ENCODE measurements at places on chromosomes 2 and 18.

GRCh38 chr2:26255759-26256384 is 11.1 kb downstream of the HADHB start:
- DNase-seq = no peak

DNA sequence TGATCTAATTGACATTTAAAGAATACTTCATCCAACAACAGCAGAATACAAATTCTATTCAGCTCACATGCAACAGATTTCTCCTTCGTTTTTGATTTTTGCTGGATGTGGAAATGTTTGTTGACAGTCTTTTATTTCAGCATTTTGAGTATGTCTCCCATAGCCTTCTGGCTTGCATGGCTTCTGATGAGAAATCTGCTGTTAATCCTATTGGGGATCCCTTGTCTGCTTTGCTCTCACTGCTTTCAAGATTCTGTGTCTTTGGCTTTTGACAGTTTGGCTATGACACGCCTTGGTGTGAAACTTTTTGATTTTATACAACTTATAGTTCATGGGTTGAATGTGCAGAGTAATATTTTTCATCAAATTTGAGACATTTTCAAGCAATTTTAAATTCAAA is 44.7 kb downstream of the TRABD2A start:
- no peak for DNase-seq

DNA sequence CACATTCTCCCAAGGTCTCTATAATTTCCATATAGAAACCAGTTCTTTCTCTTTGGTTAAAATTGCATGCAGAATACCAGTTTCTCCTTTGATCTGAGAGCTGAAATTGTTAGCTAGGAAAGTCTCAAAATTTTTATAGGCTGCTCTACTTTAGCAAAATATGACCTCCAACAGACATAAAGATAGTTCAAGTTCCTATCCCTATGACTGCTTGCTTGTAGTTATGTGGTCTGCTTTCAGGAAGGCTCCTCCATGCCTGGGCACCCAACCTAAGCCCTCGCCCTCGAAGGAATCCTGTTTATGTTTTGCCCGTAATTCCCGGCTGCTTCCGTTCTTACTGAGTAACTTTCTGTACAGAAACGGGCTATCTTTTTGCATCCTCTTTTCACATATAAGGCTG is 28.0 kb upstream of the LTBP1 start:
- DNase-seq = no peak

DNA sequence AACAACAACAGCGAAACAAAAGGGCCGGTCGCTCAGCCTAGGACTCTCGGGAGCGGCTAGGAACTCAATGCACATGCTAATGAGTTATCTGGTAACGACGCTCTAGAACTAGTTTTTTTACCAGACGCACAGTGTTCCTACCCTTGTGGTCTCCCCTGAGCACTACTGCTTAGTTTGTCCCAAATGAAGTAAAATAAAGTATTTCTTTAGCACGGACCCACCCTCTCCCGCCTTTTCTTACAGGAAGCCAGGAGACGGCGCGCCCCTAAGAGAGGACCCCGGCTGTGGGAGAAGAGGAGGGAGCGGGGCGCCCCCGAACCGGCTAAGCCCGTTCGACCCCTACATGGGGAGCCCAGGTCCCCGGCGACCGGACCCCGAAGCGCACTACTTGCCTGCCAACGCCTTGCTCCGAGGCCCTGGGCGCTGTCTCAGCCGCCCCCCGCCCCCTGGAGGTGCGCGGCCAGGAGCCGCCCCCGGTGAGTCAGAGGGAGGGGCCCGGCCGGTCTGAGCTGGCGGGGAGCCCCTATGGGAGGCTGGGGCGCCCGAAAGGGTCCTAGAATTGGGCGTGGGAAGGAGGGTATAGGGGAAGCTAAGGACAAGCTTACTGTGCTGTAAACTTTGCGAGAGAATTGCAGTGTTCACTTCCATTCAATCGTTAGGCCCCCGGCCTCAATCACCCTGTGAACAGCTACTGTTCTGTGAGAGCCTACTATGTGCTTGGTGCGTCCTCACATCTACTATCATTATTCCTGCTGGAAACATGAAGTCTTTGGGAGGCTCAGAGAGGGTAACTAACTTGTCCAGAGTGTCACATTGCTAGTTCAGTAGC is 3.6 kb upstream of the CAPG start:
- no peak for DNase-seq

DNA sequence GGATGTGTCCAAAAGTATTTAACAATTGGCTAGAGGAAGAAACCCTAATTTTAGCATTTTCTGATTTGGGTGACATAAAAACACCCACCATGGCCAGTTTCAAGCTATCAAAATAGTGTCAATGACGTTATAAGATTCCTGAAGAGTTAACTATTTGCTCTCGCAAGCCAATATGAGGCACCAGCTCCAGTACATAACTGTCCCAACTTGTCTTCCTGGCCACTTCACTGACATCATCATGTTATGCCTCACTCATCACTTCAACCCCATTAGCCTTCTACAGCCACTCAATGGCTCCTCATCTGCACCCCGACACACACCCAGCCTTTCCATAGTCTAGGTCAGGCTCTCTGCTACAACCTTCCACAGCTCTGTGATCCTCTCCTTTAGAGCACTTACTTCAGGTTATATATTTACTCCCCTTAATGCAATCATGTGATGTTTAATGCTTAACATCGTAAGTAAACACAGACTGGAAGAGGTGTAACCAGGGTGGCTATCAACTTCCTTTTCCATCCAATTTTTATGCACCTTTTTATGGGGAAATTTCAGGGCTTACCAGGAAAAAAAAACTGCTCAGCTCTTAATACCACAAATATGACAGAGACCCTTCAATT is 158.7 kb downstream of the VWC2L start:
- DNase-seq = no peak

GRCh38 chr2:101983486-101983885 is 8.3 kb upstream of the IL1R2 start:
- DNase-seq = no peak

- no peak for DNase-seq
These were observed 39.3 kb upstream of the SH3RF3 start for GRCh38 chr2:109089602-109090300.

- no peak for DNase-seq
These were observed 1372.8 kb upstream of the CDH2 start for GRCh38 chr18:29549759-29550158.

GRCh38 chr2:100900156-100900795 is 80.3 kb downstream of the NPAS2 start:
- DNase-seq = no peak

DNA sequence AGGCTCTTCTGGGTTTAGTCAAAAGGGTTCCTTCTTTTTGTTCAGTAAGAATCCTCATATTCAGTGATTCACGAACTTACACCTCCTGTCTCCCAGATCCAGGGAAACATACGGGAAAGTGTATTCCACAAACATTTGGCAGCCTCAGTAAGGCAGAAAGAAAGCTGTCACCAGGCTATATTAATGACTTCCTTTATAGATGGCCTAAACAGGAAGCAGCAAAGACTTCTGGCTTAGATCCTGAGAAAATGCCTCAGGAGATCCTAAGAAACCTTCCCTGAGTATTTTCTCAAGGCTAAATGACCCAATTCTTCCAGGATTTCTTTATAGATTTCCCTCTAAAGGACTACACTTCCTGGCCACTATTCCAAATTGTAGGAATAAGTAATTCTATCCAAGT is 1995.5 kb upstream of the CELF4 start:
- DNase-seq = no peak

- no peak for DNase-seq
These were observed 578.6 kb upstream of the RAB6C start for GRCh38 chr2:129400826-129401225.

DNA sequence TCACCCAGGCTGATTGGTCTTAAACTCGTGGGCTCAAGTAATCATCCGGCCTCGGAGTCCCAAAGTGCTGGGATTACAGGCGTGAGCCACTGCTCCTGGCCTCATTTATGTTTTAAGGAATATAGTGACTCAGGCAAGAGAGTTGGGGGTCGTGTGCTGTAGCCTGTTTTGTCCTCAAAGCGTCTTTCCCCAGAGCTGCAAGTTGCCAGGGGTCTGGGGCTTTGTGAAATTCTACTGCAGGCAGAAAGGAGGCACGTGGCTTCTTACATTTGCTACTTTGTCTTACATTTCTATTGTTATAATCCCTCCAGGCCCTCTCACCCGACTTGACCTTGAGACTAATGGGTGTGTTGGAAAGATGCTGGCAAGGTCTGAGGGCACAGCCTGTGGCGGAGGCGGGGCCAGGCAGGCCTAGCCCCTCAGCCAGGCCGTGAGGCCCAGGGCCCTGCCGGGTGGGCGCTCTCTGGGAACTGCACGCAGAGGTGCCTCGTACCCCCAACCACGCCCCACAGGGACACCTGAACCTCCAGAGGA is 85.8 kb upstream of the NDUFV2 start:
- DNase-seq = no peak

GRCh38 chr2:186535861-186536260 is 49.8 kb downstream of the ZC3H15 start:
- no peak for DNase-seq

DNA sequence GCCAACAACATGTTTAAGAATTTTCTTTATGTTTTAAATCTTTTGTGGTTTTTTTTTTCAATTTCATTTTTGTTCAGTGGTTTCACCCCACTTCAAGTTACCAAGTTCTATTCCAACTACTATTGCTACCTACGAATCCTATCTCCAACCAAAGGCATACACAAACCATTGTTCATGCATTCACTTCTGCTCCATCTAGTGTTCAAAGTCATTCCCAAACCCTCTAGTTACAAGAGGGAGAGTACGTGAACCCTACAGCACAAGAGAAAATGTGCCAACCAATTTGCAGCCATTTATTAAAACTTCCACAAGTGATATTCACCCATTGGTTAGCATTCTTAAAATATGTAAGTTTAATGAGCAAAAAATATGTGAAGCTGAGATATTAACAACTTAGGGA is 295.1 kb upstream of the KYNU start:
- DNase-seq = no peak

DNA sequence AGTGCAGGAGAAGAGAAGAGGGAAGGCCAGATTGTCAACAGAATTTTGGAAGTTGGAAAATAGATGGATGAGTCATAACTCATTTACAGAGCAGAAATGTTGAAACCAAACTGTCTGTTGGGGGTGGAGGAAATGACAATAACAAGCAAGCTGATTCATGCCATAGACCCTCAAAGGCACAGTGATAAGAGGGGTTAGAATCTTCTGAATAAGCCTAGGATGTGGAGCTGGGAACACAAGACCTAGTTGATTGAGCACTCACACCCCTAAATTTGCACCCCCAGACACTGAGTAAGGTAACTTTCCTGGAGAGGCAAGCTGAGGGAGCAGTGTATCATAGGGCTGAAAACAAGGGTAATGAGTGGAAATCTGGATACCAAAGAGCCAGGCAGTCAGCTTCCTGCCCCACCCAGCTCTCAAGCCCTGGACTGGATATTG is 141.4 kb downstream of the SCG2 start:
- no peak for DNase-seq

- DNase-seq = no peak
These were observed 705.7 kb upstream of the SALL3 start for GRCh38 chr18:78273876-78274275.

DNA sequence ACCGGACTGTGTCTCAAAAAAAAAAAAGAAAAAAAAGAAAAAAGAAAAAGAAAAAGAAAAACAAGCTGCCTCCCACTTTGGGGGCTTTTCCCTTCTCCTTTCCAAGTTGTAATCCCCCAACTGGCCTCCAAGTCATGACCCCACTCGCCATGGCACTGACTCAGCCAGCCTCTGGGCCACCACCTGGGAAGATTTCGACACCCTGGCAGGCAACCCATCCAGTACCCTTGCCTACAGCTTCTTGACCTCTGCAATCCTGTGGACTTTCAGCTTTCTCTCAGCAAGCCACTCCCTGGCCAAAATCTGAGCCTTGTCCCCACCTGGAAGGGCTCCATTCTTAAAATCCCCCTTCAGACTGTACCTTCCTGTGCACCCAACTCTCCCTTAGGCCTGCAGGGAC is 22.3 kb upstream of the FOSL2 start:
- DNase-seq = no peak

GRCh38 chr2:172461591-172462372 is 34.4 kb downstream of the ITGA6 start:
- DNase-seq = peak; percentile 72

DNA sequence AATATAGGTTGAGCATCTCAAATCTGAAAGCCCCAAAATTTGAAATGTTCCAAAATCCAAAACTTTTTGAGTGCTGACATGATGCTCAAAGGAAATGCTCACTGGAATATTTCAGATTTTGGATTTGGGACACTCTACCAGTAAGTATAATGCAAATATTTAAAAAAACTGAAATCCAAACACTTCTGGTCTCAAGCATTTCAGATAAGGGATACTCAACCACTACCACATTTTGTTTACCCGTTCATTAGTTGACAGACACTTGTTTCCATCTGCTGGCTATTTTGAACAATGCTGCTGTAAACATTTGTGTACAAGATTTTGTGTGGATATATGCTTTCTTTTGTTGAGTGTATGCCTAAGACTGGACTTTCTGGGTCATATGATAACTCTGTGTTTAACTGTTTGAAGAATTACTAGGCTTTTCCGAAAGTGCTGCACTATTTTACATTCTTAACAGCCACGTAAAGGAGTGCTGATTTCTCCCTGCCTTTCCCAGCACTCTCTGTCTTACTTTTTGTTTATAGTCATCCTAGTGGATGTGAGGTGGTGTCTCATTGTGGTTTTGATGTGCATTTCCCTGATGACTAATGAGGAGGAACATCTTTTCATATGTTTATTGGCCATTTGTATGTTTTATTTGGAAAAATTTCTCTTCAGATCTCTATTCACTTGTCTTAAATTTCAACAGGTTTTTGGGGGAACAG is 19.5 kb upstream of the DCDC2C start:
- no peak for DNase-seq

- no peak for DNase-seq
These were observed 87.9 kb downstream of the GLI2 start for GRCh38 chr2:120823551-120823950.

- no peak for DNase-seq
These were observed 32.3 kb downstream of the MROH2A start for GRCh38 chr2:233810385-233810784.

- peak; percentile 10 for DNase-seq
These were observed 50.8 kb upstream of the TMEM87B start for GRCh38 chr2:112004253-112004645.

- DNase-seq = no peak
These were observed 50.3 kb upstream of the ST3GAL5 start for GRCh38 chr2:85939131-85939530.

DNA sequence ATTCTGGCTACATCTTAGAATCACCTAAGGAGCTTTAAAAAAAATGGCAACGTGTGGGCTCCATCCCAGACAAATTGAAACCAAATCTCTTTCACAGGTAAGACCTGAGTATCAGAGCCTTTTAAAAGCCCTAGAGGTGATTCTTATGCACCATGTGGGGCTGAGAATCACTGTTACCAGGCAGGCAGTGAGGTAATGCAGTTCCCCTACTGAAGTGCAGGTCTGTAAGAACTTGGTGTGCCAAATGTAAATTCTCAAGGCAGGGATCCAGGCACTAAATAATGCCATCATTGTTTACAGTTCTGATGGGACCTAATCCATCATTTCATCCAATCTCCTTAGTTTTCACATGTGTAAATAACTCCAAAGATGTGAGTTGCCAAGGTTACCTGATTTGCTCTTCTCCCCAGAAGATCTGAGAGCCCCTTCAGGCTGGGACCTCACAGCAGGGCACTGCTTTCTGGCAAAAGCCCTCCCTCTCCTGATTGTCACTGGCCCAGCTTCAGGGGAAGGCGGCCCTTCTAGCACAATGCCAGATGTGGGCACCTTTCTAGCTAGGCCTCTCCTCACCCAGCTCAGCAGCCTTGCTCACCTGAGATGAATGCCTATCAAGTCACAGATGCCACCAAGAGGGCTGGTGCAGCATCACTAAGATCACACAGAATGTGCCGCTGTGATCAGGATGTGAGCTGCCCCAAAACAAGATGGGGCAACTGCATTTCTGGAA is 73.6 kb upstream of the RGPD5 start:
- no peak for DNase-seq
